CD4-positive, alpha-beta T cell treated with Interleukin-17A for 1 hour (primary cell): ENCODE measurements at places on chromosomes 2 and 18.

DNA sequence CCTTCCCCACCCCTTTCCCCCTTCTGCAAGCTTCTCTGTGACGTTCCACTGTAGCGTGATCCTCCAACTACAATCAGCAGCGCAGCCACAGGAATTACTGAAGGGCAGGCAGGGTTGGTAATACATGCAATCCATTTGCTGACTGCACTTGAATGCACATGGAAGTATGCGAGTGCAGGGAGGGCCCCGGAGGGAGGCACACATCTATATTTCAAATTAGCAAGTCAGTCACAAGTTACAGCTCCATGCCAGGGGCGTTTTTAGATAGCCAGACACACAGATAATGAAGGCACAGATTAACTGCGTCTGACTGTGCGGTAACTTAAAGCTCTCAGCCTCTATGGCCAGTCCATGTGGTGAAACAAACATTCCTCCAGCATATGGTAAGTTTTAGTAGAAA, 209.2 kb upstream of the GATA6 start:
- DNase-seq, result no peak

DNA sequence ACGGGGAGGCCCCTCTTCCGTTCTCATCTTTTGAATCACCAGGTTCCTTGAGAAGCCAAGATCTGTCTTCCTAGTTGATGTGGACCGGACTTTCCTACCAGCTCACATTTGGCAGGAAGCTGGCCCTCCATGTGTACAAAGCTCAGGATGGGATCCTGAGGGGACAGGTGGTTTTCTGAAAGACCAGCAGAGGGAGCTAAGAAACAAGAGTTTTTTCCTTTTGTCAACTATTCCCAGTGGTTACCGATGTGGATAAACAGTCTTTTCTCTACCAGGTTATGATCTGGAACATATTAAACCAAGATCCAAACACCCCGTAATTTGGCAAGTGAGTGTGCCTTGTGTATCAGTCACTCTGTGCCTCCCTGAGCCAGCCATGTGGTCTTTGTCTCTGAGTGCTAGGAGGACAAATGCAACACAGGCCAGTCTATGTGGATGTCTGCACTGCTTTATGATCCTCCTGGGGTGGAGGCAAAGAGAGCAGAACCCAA, 25.1 kb upstream of the ARHGAP25 start:
- peak; percentile 56 for DNase-seq

DNA sequence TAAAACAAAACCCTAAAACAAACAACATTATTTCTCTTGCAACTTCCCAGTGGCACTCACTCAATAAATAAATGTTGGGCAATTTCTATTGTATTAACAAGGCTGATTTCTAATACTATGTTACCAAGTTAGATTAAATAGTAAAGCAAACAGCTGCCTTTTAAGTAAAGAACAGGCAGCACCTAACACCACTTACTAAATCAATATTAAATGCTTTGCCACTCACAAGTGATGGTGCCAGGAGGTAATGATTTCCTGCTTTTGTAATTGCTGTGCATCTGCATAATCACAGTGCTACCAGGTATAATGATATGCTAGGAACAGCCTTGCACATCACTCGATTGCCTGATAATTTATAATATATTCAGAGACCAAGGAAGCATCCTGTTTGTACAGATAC, 276.5 kb downstream of the NBAS start:
- no peak for DNase-seq

GRCh38 chr18:40382197-40382596, 1572.8 kb upstream of the PIK3C3 start:
- DNase-seq, result no peak
